AML-193 (cell line): ENCODE measurements at places on chromosomes 2 and 18.

DNA sequence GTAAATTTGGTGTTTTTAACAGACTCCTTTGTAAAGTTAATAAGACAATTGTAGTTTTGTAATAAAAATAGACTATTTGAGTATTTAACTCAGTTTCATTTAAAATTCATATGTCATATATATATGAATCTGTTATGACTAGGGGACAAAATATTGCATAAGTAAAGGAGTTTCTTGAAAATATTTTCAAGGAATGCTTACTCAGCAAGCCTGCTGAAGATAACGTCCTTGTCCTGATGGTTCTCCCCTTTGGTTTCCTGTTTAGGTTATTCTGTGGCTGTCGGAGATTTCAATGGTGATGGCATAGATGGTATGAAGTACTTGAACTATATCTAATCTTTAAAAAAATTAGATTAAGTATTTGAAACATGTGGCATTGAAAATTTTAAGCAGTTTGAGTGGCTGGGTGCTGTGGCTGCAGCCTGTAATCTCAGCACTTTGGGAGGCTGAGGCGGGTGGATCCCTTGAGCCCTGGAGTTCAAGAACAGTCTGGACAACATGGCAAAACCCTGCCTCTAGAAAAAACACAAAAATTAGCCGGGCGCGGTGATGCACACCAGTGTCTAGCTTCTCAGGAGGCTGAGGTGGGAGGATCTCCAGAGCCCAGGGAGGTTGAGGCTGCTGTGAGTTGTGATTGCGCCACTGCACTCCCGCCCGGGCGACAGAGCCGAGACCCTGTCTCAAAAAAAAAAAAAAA, 47.1 kb downstream of the ITGAV start:
- no peak for DNase-seq

- no peak for DNase-seq
Measured at GRCh38 chr2:10688921-10689807, 611 bp downstream of the NOL10 start.

GRCh38 chr18:30044496-30044895, 998.0 kb downstream of the DSC3 start:
- no peak for DNase-seq

GRCh38 chr2:171244970-171245782, 84.5 kb upstream of the TLK1 start:
- DNase-seq, result no peak

DNA sequence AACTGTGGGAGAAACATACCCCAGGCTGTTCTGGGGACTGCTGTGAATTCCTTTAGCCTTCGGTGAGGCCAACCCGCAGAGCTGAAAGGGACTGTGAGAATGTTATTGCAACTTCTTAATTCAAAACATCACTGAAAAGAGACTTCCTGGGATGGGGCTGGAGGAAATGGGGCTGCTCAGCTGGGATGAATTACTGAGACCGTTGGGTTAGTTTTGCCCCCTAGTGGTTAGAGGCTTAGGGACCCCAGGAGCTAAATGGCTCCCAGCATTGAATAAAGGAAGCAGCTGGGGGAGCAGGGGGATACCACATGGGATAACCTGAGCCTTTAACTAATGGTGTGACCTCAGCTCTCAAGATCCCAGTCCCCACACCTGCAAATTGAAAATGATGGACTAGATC, 941.1 kb upstream of the FANCL start:
- no peak for DNase-seq
